Sigmoid colon (tissue), 7 donors: ENCODE measurements at places on chromosomes 4 and X. TPM values are rescaled to one million over a fixed set of nuclear protein-coding genes. Genes with fewer than 3 reads are reported as not detected.
A peak's percentile ranks its signal among the peaks of the same experiment; 100 is the strongest.

UGT2B17 gene
- polyA plus RNA-seq, result not detected

DNA sequence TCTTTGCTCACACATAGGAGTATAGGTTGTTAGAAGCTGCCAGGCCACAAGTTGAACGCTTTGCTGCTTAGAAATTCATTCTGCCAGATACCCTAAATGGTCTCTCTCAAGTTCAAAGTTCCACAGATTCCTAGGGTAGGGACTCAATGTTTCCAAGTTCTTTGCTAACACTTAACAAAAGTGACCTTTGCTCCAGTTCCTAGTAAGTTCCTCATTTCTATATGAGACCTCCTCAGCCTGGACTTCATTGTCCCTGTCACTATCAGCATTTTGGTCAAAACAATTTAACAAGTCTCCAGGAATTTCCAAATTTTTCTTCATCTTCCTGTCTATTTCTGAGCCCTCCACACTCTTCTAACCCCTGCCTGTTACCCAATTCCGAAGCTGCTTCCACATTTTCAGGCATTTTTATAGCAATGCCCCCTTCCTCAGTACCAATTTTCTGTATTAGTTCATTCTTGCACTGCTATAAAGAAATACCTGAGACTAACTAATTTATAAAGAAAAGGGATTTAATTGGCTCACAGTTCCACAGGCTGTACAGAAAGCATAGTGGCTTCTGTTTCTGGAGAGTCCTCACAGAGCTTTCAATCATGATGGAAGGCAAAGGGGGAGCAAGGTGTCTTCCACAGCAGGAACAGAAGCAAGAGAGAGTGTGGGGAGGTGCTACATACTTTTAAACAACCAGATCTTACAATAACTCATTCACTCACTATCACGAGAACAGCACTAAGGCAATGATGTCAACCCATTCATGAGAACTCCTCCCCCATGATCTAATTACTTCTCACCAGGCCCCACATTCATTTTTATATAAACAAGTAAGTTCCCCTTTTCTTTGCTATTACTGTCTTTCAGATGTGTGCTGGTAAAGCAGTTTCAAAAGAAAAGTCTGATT, 11.5 kb upstream of the TLR1 start:
- H3K27me3 ChIP-seq, result no peaks in the 10 kb centered on the region
- no peak for DNase-seq
- no peaks in the 10 kb centered on the region for H3K36me3 ChIP-seq
- no peak overlapping the region for H3K4me3 ChIP-seq
- H3K27ac ChIP-seq, result peak overlapping the region; percentile 41
- no peaks in the 10 kb centered on the region for H3K4me1 ChIP-seq

KLHL13 gene
- polyA plus RNA-seq, result 1.8 TPM

DNA sequence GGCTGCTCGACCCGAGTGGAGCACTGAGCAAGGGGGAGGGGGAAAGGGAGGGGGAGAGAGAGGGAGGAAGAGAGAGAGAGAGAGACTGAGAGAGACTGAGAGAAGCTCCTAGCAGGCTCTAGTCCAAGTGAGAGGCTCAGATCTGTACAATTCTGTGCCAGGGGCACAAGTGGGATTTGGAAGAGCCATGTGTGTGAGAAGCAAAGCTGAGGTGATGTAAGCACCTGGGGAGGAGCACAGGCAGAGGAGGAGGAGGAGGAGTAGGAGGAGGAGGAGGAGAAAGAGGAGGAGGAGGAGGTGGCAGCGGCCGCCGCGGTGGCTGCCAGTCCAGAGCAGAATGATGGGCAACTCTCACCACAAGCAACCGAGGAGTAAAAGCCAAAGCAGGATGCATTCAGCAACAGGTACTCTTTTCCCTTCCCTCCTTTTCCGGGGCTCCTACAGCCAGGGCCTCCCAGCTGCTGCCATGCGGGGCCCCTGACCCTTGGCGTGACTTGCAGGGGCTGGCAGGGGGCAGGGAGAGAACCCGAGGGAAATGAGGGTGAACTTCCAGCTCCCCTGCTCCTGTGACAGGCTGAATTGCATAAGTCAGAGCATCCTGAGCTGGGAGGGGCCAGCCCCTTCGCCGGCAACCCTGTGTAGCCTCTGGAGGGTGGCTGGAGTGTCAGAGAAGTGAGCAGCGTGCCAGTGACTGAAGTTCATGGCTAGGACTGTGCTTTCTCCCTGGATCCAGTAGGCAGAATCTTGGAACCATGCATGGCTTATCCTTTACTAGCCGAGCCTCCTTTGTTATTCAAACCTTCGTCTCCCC, 62.2 kb downstream of the RTL5 start:
- H3K4me1 ChIP-seq, result peaks cover 13% of the 10 kb centered on the region
- DNase-seq, result peak; percentile 74
- no peaks in the 10 kb centered on the region for H3K27me3 ChIP-seq
- H3K4me3 ChIP-seq, result peak overlapping the region; percentile 32

MAGEB2 gene
- not detected for polyA plus RNA-seq

GRCh38 chr4:94304365-94304971, 38.2 kb downstream of the HPGDS start:
- H3K36me3 ChIP-seq, result no peaks in the 10 kb centered on the region
- DNase-seq, result no peak
- H3K27ac ChIP-seq, result no peak overlapping the region
- no peak overlapping the region for H3K4me3 ChIP-seq

GRCh38 chr4:21856301-21856700, 92.3 kb downstream of the KCNIP4 start:
- no peak for DNase-seq
- H3K4me3 ChIP-seq, result no peak overlapping the region
- H3K27me3 ChIP-seq, result no peaks in the 10 kb centered on the region
- H3K27ac ChIP-seq, result no peak overlapping the region

DNA sequence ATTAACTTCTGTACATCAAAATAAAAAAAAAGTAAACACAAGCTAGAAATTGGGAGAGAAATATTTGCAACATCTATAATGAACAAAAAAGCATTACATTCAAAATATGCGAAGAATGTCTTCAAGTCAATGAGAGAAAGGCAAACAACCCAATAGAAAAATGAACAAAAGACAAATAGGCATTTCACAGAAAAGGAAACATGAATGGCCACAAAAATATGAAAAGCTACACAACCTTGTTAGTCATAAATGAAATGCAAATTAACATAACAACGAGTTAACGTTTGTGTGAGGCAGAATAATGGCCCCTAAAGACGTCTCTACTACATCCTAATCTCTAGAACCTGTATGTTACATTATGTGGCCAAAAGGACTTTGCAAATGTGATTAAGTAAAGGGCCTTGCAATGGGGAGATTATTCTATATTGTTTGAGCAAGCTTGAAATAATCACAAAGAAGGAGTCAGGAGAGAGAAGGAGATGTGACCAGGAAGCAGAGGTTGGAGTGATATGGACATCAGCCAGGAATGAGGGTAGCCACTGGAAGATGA, 86.8 kb downstream of the WDFY3 start:
- no peaks in the 10 kb centered on the region for H3K27me3 ChIP-seq
- no peak for DNase-seq
- no peaks in the 10 kb centered on the region for H3K4me1 ChIP-seq

DNA sequence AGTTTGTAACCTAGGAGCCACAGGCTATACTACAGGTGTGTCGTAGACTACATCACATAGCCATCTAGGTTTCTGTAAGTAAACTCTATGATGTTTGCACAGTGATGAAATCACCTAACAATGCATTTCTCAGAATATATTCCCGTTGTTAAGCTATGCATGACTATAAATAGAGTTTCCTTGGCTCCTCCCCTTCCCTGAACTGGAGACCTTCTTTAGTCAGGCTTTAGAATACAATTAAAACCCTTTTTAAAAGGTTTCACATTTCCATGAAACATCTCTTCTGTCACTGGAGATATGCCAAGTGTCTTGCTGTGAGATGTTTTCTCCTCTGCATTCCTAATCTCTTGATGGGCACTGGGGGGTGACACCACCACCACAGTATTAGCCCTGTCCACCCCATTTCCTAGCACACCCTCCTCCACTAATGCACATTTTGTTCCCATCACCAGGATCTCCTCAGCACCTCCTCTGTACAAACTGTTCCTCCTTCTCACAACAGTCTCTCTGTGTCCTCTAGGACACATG, 334.6 kb upstream of the CPEB2 start:
- no peaks in the 10 kb centered on the region for H3K36me3 ChIP-seq
- H3K27me3 ChIP-seq, result no peaks in the 10 kb centered on the region
- H3K4me3 ChIP-seq, result no peak overlapping the region
- H3K27ac ChIP-seq, result no peak overlapping the region
- H3K4me1 ChIP-seq, result no peaks in the 10 kb centered on the region

GRCh38 chr4:189313861-189314513, 626.7 kb upstream of the FRG1 start:
- DNase-seq, result no peak
- H3K4me3 ChIP-seq, result no peak overlapping the region
- no peak overlapping the region for H3K27ac ChIP-seq
- no peaks in the 10 kb centered on the region for H3K36me3 ChIP-seq
- H3K4me1 ChIP-seq, result no peaks in the 10 kb centered on the region
- no peaks in the 10 kb centered on the region for H3K27me3 ChIP-seq

GUCY1B1 gene
- polyA plus RNA-seq, result 0.92 TPM

DNA sequence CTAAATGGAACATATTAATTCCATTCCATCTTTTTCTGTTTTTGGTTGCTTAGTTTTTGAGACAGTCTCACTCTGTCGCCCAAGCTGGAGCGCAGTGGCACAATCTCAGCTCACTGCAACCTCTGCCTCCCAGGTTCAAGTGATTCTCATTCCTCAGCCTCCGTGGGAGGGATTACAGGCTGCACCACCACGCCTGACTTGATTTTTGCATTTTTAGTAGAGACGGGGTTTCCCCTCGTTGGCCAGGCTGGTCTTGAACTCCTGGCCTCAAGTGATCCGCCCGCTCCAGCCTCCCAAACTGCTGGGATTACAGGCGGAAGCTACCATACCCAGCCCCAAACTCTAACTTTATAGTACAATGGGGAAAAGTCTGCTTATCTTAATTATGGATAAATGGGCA, 11.2 kb downstream of the HNRNPD start:
- H3K4me1 ChIP-seq, result peaks cover 100% of the 10 kb centered on the region
- H3K36me3 ChIP-seq, result no peaks in the 10 kb centered on the region
- no peak for DNase-seq
- H3K27me3 ChIP-seq, result no peaks in the 10 kb centered on the region
- no peak overlapping the region for H3K4me3 ChIP-seq

EPHA5 gene
- polyA plus RNA-seq, result not detected

- no peak for DNase-seq
- no peaks in the 10 kb centered on the region for H3K27me3 ChIP-seq
- no peak overlapping the region for H3K27ac ChIP-seq
- H3K4me1 ChIP-seq, result no peaks in the 10 kb centered on the region
- no peaks in the 10 kb centered on the region for H3K36me3 ChIP-seq
Observed at GRCh38 chrX:1323315-1323714, 13.3 kb upstream of the IL3RA start.

CT45A5 gene
- polyA plus RNA-seq, result not detected

METTL14 gene
- 9.4 TPM for polyA plus RNA-seq

GRCh38 chr4:5185551-5185950, 134.3 kb downstream of the STK32B start:
- H3K4me3 ChIP-seq, result no peak overlapping the region
- no peaks in the 10 kb centered on the region for H3K36me3 ChIP-seq
- H3K4me1 ChIP-seq, result no peaks in the 10 kb centered on the region
- no peak for DNase-seq
- no peaks in the 10 kb centered on the region for H3K27me3 ChIP-seq

DNA sequence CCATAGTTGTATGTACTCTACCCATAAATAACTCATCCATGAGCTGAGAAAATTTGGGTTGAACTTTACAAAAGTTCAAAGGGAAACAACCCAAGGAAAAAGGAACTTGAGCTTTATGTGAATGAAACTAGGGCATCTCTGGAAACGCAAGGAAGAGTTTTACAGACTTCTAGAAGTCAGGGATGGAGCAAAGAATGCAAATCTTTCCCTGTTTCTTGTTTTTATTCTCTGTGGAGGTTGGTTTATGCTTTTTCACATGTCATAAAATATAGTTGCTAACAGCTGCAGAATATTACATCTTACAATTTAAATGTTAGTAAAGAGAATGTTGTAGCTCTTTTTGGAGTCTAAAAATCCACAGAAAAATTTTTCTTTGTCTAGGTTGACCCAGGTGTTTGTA, 754.1 kb downstream of the PCDH7 start:
- no peak overlapping the region for H3K4me3 ChIP-seq
- no peaks in the 10 kb centered on the region for H3K4me1 ChIP-seq
- H3K27me3 ChIP-seq, result no peaks in the 10 kb centered on the region
- no peak overlapping the region for H3K27ac ChIP-seq

- no peak for DNase-seq
- no peaks in the 10 kb centered on the region for H3K4me1 ChIP-seq
- H3K36me3 ChIP-seq, result no peaks in the 10 kb centered on the region
- H3K27me3 ChIP-seq, result no peaks in the 10 kb centered on the region
- H3K27ac ChIP-seq, result no peak overlapping the region
Observed at GRCh38 chr4:78653655-78654054, 102.1 kb downstream of the ANXA3 start.

PAGE2 gene
- polyA plus RNA-seq, result not detected

HEPH gene
- polyA plus RNA-seq, result 58.4 TPM

GRCh38 chr4:161486461-161486860, 677.3 kb downstream of the FSTL5 start:
- H3K27me3 ChIP-seq, result no peaks in the 10 kb centered on the region
- no peak for DNase-seq
- no peak overlapping the region for H3K27ac ChIP-seq
- no peak overlapping the region for H3K4me3 ChIP-seq

DNA sequence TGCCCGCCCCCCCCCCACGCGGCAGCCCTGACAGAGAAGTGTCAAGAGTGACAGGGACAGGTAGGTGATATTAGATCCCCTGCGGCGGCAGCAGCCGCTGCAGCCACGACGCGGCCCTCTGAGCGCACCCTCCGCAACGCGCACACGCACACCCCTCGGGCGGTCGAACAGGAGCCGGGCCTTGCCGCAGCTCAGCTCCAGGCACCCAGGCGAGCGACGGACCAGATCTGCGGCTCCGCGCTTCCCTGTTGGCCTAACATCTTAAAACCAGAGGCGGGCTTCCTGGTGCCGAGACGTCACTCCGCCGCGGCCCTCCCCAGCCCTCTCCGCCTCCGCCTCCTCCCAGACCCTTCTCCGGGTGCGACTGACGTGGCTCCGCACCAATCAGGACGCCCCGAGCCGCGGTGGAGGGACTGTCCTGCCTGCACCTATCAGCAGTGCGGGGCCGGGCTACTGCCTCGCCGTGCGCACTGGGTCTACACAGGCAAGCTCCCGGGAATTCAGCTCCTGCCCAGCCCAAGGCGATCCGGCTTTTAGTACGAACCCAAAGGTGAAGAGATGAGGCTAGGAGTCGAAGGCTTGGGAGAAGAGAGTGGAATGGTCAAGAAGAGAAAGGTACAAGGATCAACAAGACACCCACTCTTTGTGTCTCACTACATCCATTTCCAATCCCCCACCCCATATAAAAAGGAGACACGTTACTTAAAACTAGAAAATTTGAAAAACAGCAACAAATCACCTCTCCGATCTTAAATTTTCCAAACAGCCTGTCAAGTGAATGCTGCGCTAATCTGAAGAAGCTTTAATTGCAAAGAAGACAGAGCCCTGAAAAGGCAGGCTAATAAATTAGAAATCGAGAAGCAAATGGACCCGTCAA, at the start of gene PITX2:
PITX2 (minus strand) TSS at position 237 of the 877 bp plus-strand sequence. CDS start 617 bp downstream, outside the sequence.
- peak within 1 kb of the TSS; percentile 38 for H3K4me3 ChIP-seq
- peaks cover 100% of the 10 kb centered on the region for H3K27me3 ChIP-seq
- peak; percentile 70 for DNase-seq
- H3K27ac ChIP-seq, result no peak within 1 kb of the TSS
- peaks cover 46% of the 10 kb centered on the region for H3K4me1 ChIP-seq

GRCh38 chr4:25031077-25031621, 403 bp upstream of the LGI2 start:
- DNase-seq, result peak; percentile 68
- peaks cover 21% of the 10 kb centered on the region for H3K4me1 ChIP-seq
- no peaks in the 10 kb centered on the region for H3K27me3 ChIP-seq
- H3K4me3 ChIP-seq, result peak overlapping the region; percentile 68

- H3K4me3 ChIP-seq, result no peak overlapping the region
- DNase-seq, result no peak
- H3K27me3 ChIP-seq, result no peaks in the 10 kb centered on the region
- no peaks in the 10 kb centered on the region for H3K4me1 ChIP-seq
Observed at GRCh38 chrX:128975745-128976144, 547.5 kb downstream of the SMARCA1 start.
